ENCODE measurements at places on chromosomes 4 and X.

DNA sequence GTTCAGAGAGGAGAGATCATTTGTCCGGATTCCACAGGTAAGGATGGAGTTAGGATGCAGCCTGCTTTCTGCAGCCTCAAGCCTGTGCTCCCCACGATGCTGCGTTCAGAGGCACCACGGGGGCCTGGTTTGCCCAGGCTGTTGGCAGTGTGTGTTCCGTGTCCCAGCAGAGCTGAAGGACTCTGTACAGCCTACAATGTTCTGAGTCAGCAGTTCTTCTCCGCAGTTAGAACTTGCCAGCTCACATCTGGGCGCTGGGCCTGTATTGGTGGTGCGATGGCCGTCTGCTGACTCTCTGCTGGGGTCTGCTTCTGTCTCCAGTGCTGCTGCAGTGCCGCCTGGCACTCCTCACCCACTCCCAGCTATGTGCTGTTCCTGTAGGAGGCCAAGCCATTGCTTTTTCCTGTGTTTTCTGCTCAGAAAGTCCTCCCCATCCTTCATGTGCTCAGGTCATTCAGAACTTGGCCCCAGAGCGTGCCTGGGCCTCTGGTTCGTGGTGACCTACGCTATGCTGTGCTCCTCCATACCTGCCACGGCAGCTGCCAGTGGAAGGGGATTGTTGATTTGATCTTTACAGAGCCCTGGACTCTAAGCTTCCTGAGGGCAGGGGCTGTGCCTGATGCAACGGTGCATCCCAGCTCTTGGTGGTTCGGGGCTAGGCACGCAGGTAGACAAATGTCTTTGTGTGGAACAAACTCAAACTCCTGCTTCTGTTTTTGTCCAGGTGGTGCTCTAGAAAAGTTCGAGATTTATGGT is 42.6 kb upstream of the TADA2B start:
- DNase-seq: no peak

- no peak for DNase-seq
These were observed 43.2 kb downstream of the HHIP start for GRCh38 chr4:144689125-144689524.

- no peak for DNase-seq
These were observed 55.3 kb upstream of the TECRL start for GRCh38 chr4:64464581-64464980.

DNA sequence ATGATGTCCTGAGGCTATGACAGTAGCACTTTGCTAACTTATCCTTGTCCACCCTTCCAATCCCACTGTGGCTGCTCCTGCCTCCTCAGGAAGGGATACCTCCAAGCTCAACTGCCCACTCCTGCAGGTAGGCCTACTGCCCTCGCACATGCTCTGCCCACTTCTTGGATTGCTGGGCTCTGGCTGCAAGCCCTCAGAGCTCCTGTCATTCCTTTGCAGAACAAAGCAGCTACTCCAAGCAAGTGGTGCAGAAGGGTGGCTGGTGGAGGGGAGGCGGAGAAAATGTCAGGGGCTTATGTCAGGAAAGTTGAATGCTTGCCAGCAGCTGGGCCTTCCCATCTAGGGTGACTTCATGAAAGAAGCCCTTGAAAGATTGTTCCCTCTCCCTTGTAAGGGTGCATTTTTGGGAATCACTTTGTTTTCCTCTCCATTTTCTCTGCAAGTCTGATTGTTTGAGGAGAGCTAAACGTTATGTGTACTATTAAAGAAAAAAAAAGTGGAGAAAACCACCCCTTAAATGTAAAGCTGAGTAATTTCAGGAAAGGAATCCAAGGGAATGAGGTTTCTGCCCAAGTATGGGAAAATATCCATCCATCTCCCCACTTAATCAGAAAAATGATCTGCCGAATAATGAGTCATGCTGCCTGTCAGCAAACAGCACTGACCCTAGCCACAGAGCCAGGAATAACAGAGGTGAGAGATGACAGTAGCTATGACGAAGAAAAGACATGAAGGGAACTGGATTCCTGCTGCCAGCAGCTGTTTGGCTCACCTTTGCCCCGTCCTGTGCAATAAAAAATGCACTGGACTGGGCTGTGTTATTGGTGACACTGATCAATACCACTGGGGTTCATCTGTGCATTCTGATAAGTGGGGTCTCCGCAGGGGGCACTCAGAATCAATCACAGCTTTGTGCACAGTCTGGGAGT is 102.0 kb downstream of the RTL5 start:
- peak; percentile 74 for DNase-seq

DNA sequence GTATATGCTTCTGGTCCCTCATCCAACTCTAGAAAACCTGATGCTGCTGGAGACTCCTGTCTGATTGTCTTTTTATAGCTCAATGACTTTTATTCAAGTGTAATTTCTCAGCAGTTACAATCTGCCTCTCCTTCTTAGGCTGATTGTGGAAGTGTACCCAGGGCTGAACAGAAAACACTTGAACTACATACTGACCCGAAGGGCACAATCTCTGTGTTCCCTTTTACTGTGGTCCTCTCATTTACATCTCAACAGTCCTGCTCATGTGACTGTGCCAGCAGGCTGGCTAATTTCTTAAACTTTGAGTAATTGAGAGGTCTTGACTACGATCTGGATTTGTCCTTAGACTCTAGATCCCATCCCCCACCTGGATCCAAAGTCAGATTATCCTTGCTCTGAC is 863.4 kb downstream of the PDHA2 start:
- DNase-seq: no peak

DNA sequence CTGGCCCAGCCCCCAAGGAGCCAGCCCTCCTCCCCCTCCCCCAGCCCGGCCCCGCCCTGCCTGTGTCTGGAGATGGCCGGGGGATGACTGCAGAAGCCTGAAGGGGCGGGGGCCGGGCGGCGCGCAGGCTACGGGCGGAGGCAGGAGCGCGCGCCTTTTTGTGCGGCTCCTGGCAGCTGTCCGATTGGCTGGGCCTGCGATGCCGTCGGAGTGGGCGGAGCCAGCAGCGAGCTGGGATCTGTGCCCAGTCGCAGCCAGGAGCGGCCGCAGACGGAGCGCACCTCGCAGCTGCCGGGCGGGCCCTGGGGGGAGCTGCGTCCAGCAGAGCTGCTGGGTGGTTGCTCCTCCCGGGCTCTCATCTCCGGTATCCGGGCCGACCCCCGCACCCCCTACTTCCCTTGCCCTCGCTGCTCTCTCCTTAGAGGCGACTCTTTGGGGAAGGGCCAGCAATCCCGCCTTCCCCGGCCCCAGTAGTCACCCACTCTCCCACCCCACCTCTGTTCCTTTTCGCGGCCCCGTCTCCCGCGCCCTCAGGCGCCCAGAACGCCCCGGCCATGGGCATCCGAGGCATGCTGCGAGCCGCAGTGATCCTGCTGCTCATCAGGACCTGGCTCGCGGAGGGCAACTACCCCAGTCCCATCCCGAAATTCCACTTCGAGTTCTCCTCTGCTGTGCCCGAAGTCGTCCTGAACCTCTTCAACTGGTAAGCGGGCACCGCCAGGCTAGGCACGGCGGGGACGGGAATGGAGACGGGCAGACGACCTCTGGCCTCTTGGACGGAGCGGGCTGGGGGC is at the start of gene GABRQ:
Gene GABRQ (plus strand): TSS at position 247 of the 794 bp plus-strand sequence. CDS start 308 bp downstream, at position 555.
- DNase-seq: no peak

DNA sequence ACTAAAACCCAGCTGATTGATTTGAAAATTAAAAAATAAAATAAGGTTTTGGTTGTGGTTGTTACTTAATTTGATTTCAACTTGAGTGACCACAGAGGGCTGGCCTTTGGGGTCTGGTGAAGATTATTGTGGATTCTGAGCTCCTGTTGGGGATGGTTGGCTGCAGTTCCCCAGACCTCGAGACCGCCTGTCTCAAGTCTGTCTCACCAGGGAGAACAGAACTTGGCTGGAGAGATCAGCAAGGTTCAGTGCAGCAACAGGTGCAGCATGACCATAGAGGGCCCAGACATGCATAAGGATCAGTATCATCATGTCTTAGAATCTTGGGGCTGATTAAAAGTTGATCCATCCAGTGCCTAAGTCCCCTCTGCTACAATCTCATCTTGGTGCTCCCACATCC is 491.9 kb downstream of the BCOR start:
- DNase-seq: no peak

GRCh38 chr4:113350576-113350975 is 301.1 kb downstream of the ANK2 start:
- DNase-seq: no peak

DNA sequence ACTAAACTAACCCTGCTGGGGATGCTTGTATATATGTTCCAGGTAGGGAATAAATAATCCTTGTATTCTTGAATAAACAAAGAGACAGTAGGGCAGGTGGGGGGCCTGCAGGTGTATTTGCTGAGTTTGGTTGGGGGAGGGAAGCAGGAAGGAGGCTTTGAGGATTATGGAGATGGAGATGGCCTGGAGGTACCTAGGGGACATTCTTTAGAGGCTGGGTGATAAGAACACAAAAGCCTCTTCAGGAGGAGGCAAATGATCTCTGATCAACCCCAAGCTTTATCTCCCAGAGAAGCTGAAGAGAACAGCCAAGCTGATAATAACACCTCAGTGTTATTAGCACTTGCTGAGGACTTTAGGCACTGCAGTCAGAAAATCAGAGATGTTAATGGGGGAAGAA is 187.7 kb downstream of the MGST2 start:
- no peak for DNase-seq

DNA sequence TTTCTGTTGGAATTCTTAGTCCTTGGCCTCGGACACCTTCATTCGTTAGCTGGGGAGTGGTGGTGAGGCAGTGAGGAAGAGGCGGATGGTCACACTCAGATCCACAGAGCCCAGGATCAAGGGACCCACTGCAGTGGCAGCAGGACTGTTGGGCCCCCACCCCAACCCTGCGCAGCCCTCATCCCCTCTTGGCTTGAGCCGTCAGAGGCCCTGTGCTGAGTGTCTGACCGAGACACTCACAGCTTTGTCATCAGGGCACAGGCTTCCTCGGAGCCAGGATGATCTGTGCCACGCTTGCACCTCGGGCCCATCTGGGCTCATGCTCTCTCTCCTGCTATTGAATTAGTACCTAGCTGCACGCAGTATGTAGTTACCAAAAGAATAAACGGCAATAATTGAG is 23.4 kb downstream of the PIGG start:
- no peak for DNase-seq

- DNase-seq: no peak
These were observed 514.5 kb downstream of the INPP4B start for GRCh38 chr4:142331646-142332045.

DNA sequence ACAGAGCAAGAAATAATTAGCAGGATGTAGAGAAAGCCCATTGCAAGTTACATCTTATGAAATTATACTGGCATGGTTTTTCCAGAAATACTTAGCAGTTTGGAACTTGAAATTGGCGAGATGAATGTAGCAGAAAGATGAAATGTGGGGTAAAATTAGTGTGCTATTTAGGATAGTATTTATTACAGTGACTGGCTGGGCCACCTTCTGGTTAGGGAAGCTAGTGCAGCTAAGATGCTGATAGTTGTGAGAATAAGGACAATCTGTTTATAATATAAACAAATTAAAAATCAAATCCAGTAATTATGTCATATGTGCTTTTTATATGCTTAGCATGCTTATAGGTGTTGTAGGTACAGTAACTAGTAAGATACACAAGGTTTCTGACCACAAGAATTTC is 74.8 kb downstream of the IL15 start:
- no peak for DNase-seq

DNA sequence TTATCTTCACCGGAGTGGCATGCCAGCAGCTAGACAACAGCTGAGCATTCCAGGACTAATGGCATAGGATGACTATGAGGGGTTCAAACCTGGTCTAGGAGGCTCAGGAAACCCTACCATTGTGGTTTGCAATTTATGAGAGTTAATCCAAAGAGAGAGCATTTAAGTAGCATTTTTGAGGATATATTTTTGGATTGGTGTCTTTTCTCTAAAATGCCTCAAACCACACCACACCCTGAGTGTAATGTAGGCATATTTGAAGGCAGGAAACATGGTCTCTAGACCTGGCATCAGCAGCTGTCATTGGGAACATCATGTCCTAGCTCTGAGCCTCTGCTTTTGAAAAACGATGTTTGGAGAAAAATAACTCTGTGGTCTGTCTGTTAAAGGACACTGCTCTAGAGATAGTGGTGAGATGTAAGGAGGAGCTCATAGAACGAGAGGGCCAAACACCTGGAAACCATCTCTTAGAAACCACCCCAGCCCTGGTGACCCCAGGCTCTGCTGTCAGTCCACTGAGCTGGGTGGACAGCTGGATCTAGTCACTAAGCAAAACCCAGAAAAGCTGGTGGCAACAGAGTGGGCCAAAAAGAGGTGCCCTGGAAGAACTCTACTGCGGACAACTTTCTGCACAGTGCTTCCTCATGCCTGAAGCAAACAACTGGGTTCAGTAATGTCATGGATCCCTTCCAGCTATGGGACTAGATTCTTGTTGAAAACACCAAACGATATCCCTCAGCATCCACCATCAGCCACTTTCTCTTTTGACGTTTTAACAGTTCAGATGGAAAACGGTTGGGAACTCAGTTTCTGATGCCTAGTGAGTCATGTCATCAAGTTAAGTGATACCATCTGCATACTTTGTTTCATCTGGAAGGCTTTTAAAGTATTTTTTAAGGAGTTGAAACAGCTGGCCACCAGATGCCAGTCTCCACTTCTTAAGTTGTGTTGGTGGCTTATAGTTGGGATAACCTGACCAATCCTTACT is 100.2 kb upstream of the C1QTNF7 start:
- no peak for DNase-seq

DNA sequence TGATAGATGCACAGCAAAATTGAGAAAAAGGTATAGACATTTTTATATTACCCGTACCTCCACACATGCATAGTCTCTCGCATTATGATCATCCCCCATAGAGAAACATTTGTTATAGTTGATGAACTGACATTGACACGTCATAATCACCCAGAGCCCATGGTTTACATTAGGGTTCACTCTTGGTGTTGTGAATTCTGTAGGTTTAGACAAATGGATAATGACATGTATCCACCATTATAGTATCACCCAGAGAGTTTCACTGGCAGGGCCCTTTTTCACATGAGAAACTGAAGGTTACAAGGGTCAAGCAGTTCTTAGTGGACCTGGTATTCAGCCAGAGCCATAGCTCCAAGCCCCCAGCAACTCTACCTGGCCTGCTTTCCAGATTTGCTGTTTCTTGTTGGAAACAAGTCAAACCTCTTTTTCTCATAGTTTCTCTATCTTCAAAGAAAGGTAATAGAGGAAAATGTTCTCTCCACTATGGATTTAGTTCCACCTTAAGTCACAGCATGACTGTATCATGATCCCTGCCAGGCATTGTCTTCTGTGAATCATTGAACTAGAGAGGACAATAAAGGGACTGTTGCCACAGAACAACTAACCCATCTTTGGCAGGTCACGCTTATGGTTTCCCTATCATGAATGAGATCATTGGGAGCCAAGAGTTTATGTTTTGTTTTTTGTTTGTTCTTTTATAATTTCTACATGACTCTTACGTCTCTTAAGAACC is 64.0 kb downstream of the HHIP start:
- no peak for DNase-seq

GRCh38 chr4:39825741-39826231 is 127.8 kb downstream of the UBE2K start:
- peak; percentile 7 for DNase-seq

- peak; percentile 38 for DNase-seq
These were observed 579 bp downstream of the OGT start for GRCh38 chrX:71533516-71533850.
